HFFc6 (cell line): ENCODE measurements at places on chromosomes 2 and 18. TPM values are rescaled to one million over a fixed set of nuclear protein-coding genes. Genes with fewer than 3 reads are reported as not detected.

DNA sequence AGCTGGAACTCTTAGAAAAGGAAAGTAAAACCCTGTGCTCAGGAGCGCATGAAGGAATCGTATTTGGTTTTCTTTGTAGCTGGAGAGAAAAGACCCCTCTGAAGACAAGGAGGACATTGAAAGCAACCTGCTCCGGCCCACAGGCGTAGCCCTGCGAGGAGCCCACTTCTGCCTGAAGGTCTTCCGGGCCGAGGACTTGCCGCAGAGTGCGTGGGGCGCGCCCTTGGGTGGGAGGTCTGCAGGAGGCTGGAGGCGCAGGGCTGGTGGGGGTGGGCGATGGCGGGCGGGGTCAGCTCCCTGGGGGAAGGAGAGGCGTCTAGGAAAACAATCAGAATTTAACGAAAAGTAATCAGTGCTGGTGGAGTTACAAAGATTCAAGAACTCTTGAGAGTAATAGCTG is 72.8 kb downstream of the DYSF start:
- H3K27ac ChIP-seq: no peak overlapping the region
- H3K4me1 ChIP-seq: peaks cover 5% of the 10 kb centered on the region

GRCh38 chr2:65877331-65878010 is 445.1 kb upstream of the SPRED2 start:
- no peaks in the 10 kb centered on the region for H3K4me1 ChIP-seq
- H3K27ac ChIP-seq: no peak overlapping the region
- no peak for DNase-seq
- no peak overlapping the region for H3K4me3 ChIP-seq

DNA sequence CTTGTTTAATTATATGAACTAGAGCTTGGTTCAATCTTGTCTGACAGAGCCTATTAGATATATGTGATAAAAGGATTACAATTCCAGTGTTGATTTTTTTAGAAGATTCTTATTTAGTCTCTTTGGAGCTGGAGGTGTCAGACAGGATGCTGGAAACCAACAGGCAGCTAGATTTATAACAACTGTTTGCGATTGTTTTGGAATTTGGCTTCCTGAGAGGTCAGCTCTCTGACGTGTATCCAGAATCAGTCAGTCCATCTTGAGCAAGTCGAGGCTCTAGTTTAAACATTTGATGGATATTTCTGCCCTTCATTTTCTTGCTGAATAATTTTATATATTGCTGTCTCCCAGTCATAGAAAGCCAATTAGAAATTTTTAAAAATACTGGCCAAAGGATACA is 1062.9 kb downstream of the DPP10 start:
- no peak overlapping the region for H3K27ac ChIP-seq
- no peaks in the 10 kb centered on the region for H3K4me1 ChIP-seq
- DNase-seq: no peak

DNA sequence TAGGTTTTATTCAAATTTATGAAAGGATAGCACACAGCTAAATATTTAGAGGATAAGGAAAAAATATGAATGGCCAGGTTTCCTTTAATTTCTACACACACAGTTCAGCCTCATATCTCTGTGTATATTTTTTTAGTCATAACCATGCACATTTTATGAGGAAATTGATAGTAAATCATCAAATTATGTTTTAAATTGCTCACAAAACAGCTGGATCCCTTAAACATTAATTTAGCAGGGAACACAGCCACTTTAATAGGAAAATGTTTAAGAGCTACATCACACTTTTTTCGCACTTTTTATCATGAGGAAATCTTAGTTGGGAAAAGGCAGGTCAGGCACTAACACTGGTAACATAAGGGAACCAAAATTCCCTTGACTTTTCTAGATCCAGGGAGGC is 65.4 kb downstream of the PDE1A start:
- no peaks in the 10 kb centered on the region for H3K27me3 ChIP-seq
- no peaks in the 10 kb centered on the region for H3K36me3 ChIP-seq
- peaks cover 29% of the 10 kb centered on the region for H3K4me1 ChIP-seq
- no peak overlapping the region for H3K27ac ChIP-seq
- no peak overlapping the region for H3K4me3 ChIP-seq

DNA sequence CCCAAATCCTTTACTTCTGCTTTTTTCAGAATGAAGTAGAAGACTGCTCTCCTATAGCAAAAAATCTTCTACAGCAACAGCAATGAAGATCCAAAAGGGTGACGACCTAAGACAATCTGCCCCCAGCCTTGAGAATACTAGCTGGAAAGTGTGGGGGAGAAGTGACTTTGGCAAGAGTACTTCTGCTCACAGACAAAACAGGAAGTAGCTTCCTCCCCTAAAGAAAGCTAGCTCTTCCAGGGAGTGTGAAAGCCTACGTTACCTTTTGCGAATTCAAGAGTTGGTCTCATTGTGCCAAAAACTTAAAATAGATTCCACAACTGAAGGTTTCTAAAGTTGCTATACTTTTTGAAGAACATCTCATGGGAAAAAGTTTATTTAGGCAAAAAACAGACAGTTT is 1069.2 kb upstream of the CHAC2 start:
- no peaks in the 10 kb centered on the region for H3K36me3 ChIP-seq
- no peaks in the 10 kb centered on the region for H3K4me1 ChIP-seq
- H3K4me3 ChIP-seq: no peak overlapping the region
- no peak overlapping the region for H3K27ac ChIP-seq
- no peak for DNase-seq

DNA sequence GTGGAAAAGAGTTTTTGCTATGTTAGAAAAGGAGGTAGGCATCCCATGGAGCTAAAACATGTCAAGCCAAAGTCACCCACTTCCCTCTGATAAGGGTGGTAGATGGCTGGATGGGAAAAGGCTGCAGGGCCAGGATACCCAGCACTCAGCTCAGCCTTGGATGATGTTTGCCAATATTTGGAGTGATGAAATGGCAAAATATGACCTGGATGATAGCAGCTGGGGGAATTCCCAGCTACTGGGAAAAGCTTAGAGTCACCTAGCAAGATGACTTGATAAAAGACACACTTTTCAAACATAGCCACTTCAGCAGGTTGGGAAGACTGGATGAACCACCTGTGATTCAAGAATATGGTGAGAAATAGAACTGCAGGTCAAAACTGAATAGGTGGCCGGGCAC is 10.1 kb downstream of the RFX8 start:
- H3K27me3 ChIP-seq: no peaks in the 10 kb centered on the region; the same call in 1 of the 2 replicates
- peak overlapping the region; percentile 66 for H3K4me3 ChIP-seq
- H3K36me3 ChIP-seq: peaks cover 44% of the 10 kb centered on the region
- DNase-seq: no peak
- peak overlapping the region; percentile 84 for H3K27ac ChIP-seq

- DNase-seq: no peak
- peaks cover 21% of the 10 kb centered on the region for H3K36me3 ChIP-seq
- H3K27ac ChIP-seq: no peak overlapping the region
- H3K4me3 ChIP-seq: no peak overlapping the region
Measured at GRCh38 chr18:62101321-62101721, 85.5 kb downstream of the PIGN start.

- no peaks in the 10 kb centered on the region for H3K27me3 ChIP-seq
- no peaks in the 10 kb centered on the region for H3K4me1 ChIP-seq
- H3K27ac ChIP-seq: no peak overlapping the region
- no peaks in the 10 kb centered on the region for H3K36me3 ChIP-seq
Measured at GRCh38 chr2:103135679-103136078, 373.8 kb downstream of the TMEM182 start.

GRCh38 chr2:224004105-224004695 is 34.9 kb downstream of the SERPINE2 start:
- H3K4me3 ChIP-seq: no peak overlapping the region
- H3K27ac ChIP-seq: no peak overlapping the region
- peaks cover 2% of the 10 kb centered on the region; the same call in 1 of the 2 replicates for H3K27me3 ChIP-seq
- peaks cover under 1% of the 10 kb centered on the region; the same call in 1 of the 2 replicates for H3K4me1 ChIP-seq
- peaks cover 26% of the 10 kb centered on the region for H3K36me3 ChIP-seq

DNA sequence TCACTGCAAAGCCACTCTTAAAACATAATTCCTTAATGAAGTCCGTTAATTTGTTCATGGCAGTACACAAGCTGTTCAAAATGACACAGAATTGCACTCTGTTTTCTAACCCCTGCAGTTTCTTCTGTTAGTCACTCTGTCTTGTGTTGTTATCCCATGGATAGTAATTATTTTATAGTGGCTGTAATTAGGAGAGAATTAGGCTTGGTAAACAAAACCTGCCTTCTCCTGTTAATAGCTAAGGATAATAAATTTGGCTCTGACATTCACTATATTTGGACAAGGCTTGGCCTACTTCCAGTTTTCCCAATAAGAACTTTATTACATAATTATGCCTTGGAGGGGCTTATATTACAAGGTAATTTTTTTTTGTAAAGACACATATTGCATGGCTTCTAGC is 330.3 kb upstream of the FIGN start:
- no peak overlapping the region for H3K27ac ChIP-seq
- H3K4me1 ChIP-seq: no peaks in the 10 kb centered on the region
- H3K36me3 ChIP-seq: no peaks in the 10 kb centered on the region
- no peak overlapping the region for H3K4me3 ChIP-seq
- no peaks in the 10 kb centered on the region for H3K27me3 ChIP-seq

- H3K4me1 ChIP-seq: peaks cover 40% of the 10 kb centered on the region
- H3K4me3 ChIP-seq: no peak overlapping the region
- H3K27me3 ChIP-seq: peaks cover 2% of the 10 kb centered on the region; the same call in 1 of the 2 replicates
- no peak for DNase-seq
- no peak overlapping the region for H3K27ac ChIP-seq
Measured at GRCh38 chr18:61736133-61736532, 156.7 kb downstream of the RNF152 start.

DNA sequence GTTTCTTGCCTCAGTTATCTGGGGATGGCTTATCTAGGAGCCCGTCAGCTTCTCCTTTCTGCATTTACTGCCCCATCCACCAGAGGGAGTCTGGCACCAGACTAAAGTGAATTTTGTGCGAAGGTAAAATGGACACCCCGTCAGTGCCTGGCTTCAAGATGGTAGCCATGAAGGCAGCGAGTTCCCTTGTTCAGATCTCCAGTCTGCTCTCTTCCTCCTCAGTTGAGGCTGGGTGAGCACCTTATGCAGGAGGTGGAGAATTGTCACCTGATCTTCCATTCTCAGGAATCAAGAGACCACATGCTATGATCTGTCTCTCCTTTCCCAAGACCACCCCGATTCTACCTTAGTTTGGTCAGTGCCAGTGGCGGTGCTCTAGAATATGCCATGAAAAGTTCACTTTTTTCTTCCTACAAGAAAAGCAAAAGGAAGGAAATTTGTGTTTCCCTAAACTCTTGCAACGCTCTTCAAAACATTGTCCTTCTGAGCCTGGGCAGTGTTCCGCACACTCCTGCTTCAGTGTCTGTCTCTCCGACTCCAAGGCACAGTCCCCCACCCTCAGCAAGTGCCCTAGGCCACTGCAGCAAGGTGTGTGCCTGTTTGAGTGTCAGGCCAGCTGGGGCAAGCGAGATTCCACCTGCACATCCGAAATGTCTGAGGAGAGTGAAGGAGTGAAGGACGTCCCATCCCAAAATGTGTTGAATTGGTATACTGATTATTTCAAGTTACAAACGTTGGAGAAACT is 168.6 kb downstream of the SS18 start:
- peak; percentile 27 for DNase-seq
- H3K4me3 ChIP-seq: no peak overlapping the region
- H3K4me1 ChIP-seq: no peaks in the 10 kb centered on the region
- H3K36me3 ChIP-seq: no peaks in the 10 kb centered on the region
- no peak overlapping the region for H3K27ac ChIP-seq
- H3K27me3 ChIP-seq: peaks cover 10% of the 10 kb centered on the region; the same call in 1 of the 2 replicates

DNA sequence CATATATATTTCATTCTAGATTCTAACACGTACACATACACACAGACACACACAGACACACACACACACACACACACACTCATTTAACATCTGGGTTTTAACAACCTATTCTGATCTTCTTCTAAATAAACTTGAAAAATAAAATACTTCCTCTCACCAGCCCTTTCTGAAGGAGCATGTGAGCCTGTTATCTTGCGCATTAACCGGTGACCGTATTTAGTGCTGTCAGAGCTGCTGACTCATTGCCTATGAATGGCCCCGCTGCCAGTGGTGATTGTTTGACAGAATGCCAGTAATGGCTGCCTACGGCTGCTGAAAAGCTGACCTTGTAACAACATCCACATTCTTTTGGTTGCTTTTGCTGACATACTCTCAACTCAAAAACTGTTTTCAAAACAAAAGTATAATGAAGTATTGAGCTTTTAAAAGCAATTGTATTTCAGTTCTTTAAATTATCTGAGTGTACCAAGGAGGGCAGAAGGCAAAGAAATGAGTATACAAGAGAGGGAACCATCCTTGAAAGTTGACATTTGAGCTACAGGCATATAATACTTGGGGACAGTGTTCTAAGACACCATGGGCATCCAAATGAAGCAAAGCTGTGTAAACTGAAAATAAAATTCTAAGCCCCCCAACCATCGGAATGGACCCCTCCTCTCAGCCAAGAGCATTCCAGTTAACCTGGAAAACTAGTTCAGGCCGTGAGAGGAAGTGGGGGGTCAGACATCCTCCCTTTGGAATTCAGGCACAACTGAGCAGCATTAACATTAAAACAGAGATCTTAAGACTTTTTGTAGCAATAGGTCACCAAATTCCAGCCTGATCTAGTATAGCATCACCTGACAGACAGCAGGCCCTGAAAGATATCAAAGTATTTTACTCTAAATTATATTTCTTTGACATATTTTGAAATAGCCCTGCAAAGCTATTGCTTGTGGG is 50.2 kb upstream of the DTNA start:
- H3K4me3 ChIP-seq: peak overlapping the region; percentile 64
- no peaks in the 10 kb centered on the region for H3K27me3 ChIP-seq
- no peaks in the 10 kb centered on the region for H3K36me3 ChIP-seq
- DNase-seq: peak; percentile 97

Gene SERPINB10
- 1.3 and 2.3 TPM in 2 replicates for total RNA-seq

Gene SCN7A
- total RNA-seq: 0.02 TPM in 1 of 3 replicates, not detected in the others

Gene TDRD15
- not detected in 3 replicates for total RNA-seq

Gene MROH2A
- total RNA-seq: not detected in 2 replicates

Gene MZT2B
- 348 and 361 TPM in 2 replicates for total RNA-seq

Gene CCDC142
- 8.5 to 11.3 TPM (median 9.4 TPM) in 3 replicates for total RNA-seq

Gene NTSR2
- total RNA-seq: not detected in 3 replicates

Gene SLC25A12
- total RNA-seq: 18.6 to 20.7 TPM (median 20.0 TPM) in 3 replicates
